ENCODE measurements at places on chromosomes 2 and 18. TPM values are rescaled to one million over a fixed set of nuclear protein-coding genes. Genes with fewer than 3 reads are reported as not detected.

DNA sequence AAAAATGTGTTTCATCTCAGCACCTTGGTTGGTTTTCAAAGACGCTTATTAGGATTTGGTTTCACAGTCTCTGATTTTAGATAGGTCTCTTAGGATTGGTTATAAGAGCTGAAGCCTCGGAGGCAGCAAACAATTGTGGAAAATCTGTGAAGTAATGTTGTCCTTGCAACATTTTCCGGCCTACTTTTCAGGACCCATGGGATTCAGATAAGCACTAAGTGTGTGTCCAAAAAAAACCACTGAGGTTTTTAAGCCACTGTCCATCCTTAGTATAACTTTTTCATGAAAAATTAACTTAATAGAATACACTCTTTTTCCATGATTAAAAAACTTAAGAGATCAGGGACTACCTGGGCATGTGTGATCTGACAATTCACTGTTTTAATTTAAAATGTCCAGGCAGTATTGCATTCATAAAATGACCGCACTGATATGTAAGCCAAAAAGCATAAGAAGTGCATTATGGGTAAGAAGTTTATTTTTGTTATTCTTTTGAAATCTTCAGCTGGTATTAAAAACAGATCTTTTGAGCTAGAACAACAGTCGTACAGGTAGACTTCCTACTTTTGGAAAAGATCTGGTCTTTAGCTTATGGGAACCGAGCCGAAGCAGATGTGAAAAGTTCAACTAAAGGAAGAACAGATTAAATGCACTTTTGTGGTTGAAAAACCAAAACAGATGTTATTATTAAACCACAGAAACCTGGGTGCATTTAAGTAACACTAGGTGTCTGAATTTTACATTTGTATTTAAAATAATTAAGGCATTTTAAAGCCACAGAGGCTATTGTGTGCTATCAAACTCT lies 479.4 kb upstream of the ZEB2 start:
- H3K4me3 ChIP-seq, result no peak overlapping the region
- no peak overlapping the region for H3K27ac ChIP-seq
- no peaks in the 10 kb centered on the region for H3K27me3 ChIP-seq
- peaks cover 40% of the 10 kb centered on the region for H3K4me1 ChIP-seq
- no peaks in the 10 kb centered on the region for H3K36me3 ChIP-seq

KCNJ3 gene
- total RNA-seq, result 0.51 TPM

DNA sequence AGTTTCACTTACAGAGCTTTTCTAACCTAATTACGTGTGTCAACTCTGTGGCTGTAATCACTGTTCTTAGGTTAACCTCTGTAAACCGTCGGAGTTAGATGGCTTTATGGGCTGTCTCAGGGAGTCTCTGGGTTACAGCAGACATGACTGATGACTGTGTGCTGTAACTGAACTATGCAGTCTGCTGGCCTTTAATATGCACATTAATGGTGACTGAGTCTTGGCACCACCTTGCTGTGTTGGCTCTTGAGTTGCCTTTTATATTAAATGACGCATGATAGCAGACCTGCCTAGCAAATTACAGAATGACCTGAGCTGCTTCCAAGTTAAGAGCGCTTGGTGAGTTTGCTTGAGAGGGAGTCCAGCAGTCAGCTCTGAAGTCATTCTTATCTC lies 90.1 kb downstream of the ACKR3 start:
- peaks cover 55% of the 10 kb centered on the region for H3K4me1 ChIP-seq
- H3K27me3 ChIP-seq, result no peaks in the 10 kb centered on the region
- no peak overlapping the region for H3K27ac ChIP-seq
- no peak for DNase-seq
- no peaks in the 10 kb centered on the region for H3K36me3 ChIP-seq
- H3K4me3 ChIP-seq, result no peak overlapping the region

DNA sequence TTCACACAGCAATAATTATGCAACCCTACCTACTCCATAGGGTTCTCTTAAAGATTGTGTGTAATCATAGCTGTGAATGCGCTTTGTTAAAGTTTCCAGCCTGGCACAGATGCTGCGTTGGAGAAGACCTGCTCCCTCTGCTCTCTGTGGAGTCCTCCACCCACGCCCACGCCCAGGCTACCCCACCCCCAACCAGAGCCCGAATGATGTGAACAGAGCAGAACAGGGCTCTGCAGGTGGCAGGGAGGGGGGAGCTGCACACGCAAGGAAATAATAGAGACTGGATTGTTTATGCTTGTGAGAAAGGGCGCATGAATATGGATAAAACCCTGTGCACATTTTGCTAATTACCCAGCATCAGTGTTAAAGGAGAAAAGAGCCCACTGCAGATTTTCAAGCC lies 447.5 kb downstream of the BCL11A start:
- no peak overlapping the region for H3K4me3 ChIP-seq
- H3K27me3 ChIP-seq, result no peaks in the 10 kb centered on the region
- H3K36me3 ChIP-seq, result no peaks in the 10 kb centered on the region

DNA sequence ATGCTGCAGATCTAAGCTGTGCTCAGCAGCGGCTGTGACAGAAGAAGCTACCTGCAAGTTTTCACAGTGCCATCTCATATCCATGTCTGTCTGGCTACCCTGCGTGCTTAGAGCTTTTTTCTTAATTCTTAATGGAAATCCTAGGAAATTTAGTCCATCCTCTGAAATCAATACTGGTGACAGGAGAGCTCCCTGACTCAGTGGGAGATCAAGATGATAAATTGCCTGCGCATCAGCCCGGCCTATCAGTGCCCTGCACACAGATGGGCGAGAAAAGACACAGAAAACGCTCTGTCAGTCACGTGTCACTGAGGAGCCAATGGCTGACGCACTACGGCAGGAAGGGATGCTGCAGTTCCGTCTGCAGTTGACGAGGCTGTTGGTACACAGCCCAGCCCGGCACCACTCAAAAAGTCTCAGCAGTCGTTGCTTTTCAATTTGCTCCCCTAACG lies 819.6 kb upstream of the FSHR start:
- no peak overlapping the region for H3K27ac ChIP-seq
- peaks cover 7% of the 10 kb centered on the region for H3K4me1 ChIP-seq
- peak overlapping the region; percentile 67 for H3K4me3 ChIP-seq
- no peak for DNase-seq

Measured in chondrocyte (in vitro differentiated cells).